Small intestine (tissue), 16 donors: ENCODE measurements at places on chromosomes 11 and 22. TPM values are rescaled to one million over a fixed set of nuclear protein-coding genes. Genes with fewer than 3 reads are reported as not detected.
A peak's percentile ranks its signal among the peaks of the same experiment; 100 is the strongest.

DNA sequence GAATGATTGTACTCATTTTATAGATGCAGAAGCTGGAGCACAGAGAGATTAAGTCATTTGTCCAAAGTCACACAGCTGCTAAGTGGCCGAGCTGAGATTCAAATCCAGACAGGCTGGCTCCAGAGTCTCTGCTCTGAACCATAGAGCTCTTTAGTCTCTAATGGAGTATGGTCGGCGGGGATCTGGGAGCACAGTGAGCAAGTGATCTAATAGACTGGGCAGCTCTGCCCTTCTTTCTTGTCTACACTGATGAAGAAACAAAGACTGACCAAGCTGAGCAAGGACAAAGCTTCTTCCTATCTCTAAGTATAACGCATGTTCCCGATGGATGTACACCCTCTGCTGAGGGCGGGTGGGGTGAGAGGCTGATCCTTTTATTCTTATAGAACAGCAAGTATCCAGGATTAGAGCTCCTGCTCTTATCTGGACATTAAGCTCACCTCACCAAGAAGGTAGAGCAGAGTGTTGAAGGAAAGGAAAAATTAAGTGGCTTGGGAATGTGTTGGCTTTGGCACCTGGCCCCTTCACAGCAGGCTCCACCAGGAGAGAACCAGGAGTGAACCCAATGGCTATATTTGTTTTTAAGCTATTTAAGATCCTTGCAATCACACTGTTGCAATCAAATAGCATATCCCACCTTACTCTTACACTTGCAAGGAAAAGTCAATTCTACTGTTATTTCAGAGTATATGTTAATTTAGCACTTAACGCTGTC lies 68.7 kb downstream of the ETS1 start:
- peak overlapping the region; percentile 12 for H3K4me3 ChIP-seq
- DNase-seq, result no peak
- H3K27ac ChIP-seq, result peak overlapping the region; percentile 18

DNA sequence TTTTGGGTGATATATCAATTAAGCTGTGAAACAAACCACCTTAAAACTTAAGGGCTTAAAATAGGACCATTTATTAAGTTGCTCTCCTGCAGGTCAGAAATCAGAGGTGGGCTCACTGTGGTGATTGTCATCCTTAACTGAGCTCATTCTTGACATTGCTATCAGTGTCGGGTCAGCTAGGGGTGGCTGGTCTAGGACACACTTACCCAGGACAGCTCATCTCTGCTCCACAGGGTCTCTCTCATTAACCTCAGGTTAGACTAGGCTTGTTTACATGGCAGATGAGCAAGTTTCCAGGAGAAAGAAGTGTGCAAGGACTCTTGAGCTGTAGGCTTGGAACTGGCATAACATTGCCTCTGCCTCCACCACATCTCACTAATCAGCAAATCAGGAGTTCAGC lies 601.0 kb upstream of the RAG2 start:
- no peak overlapping the region for H3K4me3 ChIP-seq
- H3K27ac ChIP-seq, result no peak overlapping the region
- no peak for DNase-seq
- H3K36me3 ChIP-seq, result no peaks in the 10 kb centered on the region

Gene MYBPC3
- polyA plus RNA-seq, result not detected

- no peaks in the 10 kb centered on the region for H3K36me3 ChIP-seq
- H3K27ac ChIP-seq, result no peak overlapping the region
- no peak for DNase-seq
Measured at GRCh38 chr22:43567691-43568324, 156.0 kb downstream of the MPPED1 start.

DNA sequence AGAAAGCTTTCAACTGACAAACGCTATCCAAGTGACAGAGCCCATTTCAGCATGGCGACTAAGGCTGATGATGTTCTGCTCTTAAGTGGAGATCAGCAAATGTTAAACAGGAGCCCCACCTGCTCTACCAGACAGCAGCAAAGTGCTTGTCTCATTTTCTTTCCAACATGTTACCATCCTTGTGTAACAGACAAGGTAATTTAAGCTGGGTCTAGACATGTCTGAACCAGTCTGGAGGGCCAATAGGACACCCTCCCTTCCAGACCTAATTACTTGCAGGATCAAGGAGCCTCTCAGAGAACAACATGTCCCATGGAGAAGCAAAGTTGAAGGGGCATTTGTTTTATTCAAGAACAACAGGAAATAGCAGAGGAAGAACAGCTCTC lies 3.9 kb upstream of the LMO2 start:
- no peaks in the 10 kb centered on the region for H3K36me3 ChIP-seq
- no peak overlapping the region for H3K27ac ChIP-seq
- H3K27me3 ChIP-seq, result no peaks in the 10 kb centered on the region
- H3K4me3 ChIP-seq, result no peak overlapping the region

Gene PGM2L1
- 1.6 TPM for polyA plus RNA-seq

Gene TRIM34
- polyA plus RNA-seq, result 8.1 TPM

GRCh38 chr11:75052457-75052856 lies 44.2 kb downstream of the OR2AT4 start:
- H3K27ac ChIP-seq, result no peak overlapping the region
- H3K36me3 ChIP-seq, result no peaks in the 10 kb centered on the region
- H3K4me1 ChIP-seq, result no peaks in the 10 kb centered on the region
- no peak for DNase-seq
- no peak overlapping the region for H3K4me3 ChIP-seq

Gene OMP
- polyA plus RNA-seq, result not detected

Gene SLC22A6
- polyA plus RNA-seq, result not detected

GRCh38 chr22:45341498-45341897 lies 31.8 kb downstream of the FAM118A start:
- H3K27ac ChIP-seq, result no peak overlapping the region
- peak; percentile 70 for DNase-seq
- H3K27me3 ChIP-seq, result no peaks in the 10 kb centered on the region
- H3K4me3 ChIP-seq, result no peak overlapping the region
- H3K4me1 ChIP-seq, result peaks cover 5% of the 10 kb centered on the region

DNA sequence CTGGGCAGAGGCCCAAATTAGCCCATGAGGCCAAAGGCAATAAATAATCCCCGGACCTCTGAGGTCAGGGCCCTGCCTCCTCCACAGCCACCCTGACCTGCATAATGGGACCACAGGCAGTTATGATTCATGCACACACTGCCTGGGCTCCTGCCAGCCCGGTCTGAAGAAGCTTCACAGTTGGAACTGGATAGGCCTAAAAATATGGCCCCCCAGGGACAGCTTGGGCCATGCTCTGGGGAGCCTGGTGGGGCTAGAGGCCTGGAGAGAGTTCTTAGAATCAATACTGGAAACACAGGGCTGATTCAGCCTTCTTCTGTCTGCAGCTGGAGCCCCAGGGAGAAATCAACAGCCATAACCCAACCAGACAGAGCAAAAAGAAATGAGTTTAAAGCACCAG lies 112.8 kb upstream of the CADM1 start:
- H3K4me3 ChIP-seq, result no peak overlapping the region
- no peaks in the 10 kb centered on the region for H3K4me1 ChIP-seq
- no peak for DNase-seq

Gene FXYD6
- polyA plus RNA-seq, result 58.4 TPM

DNA sequence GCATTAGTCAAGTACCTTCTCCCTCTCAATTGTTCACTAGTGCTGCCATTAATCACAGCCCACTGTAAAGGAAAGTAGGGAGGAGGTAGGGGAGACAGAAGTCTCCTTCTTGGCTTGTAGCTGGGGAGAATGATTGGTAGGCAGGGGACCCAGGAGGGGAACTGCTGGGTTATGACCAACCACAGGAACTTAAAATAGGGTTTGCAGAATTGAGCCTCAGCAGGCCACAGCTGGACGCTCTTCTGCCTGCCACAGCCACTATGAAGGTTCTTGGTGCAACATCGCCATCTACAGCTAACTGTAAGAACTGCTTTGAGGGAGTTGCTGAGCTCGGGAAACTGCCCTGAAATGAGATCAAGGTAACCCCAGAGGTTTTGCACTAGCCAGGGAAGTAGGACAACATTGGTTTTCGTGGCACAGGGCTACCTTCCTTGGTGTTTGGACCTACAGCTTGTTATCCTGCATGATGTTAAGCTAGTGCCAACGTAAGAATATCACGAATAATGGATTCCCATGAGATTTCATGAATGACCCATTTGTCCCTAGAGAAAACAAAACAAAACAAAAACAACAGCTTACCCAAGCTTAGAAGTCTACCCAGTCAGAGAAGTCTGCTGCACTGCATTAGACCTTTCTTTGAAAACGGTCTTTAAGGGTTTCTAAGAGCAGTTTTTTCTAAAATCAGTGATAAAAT lies 787.1 kb upstream of the API5 start:
- H3K36me3 ChIP-seq, result no peaks in the 10 kb centered on the region
- no peak overlapping the region for H3K4me3 ChIP-seq
- peak; percentile 75 for DNase-seq
- H3K4me1 ChIP-seq, result no peaks in the 10 kb centered on the region

DNA sequence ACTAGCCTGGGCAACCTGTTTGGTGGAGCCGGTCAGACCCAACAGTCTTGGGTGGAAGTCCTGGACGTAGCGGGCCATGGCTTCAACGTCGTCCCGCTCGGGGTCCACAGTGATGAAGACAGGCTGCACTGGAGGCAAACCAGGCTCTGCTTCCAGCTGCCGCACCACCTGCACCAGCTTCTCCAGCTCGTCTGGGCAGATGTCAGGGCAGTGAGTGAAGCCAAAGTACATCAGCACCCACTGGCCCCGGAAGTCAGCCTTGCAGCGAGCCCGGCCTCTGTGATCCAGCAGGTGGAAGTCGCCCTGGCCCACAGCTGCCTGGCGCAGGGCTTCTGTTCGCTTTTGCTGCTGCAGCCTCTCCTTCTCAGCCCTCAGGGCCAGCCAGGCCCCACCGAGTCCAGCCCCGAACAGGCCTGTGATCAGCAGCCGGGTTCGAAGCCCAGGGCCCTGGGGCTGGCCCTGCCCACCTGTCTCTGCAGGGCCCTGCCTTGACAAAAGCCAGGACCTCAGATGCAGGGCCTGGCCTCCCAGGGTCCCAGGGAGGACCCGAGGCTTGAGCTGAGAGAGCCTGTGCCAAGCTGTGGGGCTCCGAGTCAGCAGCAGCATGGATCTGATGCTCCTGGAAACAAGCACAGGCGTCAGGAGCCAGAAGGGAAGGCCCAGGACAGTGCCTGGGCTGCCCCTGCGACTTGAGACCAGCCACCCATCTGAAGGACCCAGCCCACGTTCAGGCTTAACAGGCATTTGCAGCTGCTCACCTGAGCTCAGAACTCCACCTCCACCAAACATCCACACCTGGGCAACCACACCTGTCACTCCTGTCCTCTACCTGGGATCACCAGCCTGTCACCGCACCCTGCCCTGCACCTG lies 1.4 kb downstream of the SCO2 start:
- peak overlapping the region; percentile 68 for H3K4me3 ChIP-seq
- H3K27me3 ChIP-seq, result no peaks in the 10 kb centered on the region
- peaks cover 10% of the 10 kb centered on the region for H3K36me3 ChIP-seq
- peak; percentile 71 for DNase-seq
- H3K4me1 ChIP-seq, result peaks cover 31% of the 10 kb centered on the region

DNA sequence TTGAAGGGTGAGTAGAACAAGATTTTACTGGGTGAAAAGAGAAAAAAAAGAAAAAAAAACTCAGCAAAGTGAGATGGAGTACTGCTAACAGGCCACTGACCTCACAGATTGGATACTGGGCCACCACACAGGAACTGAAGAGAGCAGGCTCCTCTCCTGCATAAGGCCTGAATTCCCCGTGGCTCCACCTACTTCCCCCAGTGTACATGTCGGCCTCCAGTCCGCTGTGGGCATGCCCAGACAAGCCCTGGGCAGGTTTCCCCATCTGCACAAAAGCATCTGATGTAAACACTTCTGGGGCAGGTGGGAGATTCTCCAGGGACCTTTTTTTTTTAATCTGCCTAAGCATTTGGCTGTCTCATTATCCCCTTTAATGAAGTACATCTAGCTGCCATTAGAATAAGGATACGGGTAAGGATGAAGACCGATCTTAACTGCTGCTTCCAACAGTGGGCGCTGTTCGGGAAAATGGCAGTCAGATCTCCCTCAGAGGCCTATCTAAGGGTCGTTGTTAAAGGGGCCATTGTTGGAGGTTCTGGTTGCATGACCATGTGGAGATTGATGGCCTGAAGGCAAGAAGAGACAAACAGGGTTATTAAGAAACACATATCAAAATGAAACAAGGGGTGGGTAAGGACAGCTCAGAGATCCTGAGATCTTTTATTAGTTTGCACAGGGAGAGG lies 48.5 kb downstream of the MS4A13 start:
- no peaks in the 10 kb centered on the region for H3K4me1 ChIP-seq
- no peaks in the 10 kb centered on the region for H3K36me3 ChIP-seq
- H3K4me3 ChIP-seq, result no peak overlapping the region
- DNase-seq, result no peak

Gene VPREB1
- 0.13 TPM for polyA plus RNA-seq

DNA sequence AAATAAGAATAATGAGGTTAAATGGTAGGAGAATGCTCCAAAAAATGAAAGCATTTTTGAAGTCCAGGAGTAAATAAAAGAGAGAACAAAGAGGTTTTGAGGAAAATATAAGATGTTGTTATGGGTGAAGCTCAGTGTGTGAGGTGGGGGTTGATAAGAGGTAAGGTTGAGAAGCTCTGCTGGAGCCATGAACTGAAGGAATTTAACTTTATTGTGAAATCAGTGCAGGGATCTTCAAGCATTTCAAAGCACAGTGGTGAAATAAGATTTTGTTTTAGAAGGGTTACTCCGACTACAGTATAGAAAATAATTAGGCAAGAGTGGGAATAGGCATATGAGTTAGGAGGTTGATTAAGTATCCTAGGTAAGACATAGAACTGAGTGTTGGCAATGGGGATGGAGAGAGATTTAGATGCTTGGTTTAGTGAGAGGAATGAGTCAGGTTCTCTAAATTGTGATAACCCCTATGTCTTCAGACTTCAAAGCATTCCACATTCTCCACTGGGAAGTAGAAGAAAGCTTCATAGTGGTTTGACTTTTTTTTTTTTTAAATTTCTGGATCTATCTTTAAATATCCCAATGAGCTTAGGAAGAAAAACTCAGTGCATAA lies 403.2 kb downstream of the AASDHPPT start:
- no peaks in the 10 kb centered on the region for H3K4me1 ChIP-seq
- no peaks in the 10 kb centered on the region for H3K27me3 ChIP-seq
- H3K27ac ChIP-seq, result no peak overlapping the region

- H3K27me3 ChIP-seq, result no peaks in the 10 kb centered on the region
- DNase-seq, result no peak
- H3K36me3 ChIP-seq, result peaks cover 26% of the 10 kb centered on the region
- no peak overlapping the region for H3K27ac ChIP-seq
- peak overlapping the region; percentile 3 for H3K4me3 ChIP-seq
Measured at GRCh38 chr11:721247-721740, 15.3 kb downstream of the EPS8L2 start.
